Cardiac septum (tissue), 1 donor: ENCODE measurements at places on chromosomes 7 and 10.

DNA sequence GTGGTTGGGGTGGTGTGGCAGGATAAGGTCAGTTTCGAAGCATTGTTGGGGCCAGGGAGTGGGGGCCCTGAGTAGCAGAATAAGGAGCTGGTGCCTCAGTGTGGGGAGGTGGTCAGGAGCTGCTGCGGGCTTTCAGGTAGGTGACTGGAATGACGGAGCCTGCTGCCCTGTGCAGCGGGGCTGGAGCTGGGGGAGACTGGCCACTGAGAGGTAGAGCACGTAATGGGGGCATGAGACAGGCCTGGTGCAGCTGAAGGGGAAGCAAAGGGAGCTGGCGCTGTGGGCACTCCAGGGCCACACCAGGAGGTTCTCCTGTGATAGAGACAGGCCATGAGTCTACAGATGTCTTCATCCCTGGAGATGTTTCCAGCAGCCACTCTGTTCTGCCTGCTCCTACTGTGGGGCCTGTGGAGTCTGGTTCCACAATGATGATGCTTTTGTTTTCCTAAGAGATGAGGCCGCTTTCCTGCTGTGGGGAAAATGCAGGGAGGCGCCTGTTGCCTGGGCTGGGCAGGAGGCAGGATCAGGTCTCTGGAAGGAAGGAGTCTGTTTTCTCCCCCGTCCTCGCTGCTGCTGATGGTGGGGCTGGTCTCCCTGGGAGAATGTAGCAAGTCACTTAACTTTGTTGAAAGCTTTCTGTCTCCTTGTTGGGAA, 31.1 kb downstream of the NUB1 start:
- peak; percentile 27 for DNase-seq

GRCh38 chr7:47743965-47744591, 162.2 kb upstream of the TNS3 start:
- no peak for DNase-seq

- no peak for DNase-seq
Observed at GRCh38 chr7:110929480-110930249, 161.3 kb upstream of the LRRN3 start.

DNA sequence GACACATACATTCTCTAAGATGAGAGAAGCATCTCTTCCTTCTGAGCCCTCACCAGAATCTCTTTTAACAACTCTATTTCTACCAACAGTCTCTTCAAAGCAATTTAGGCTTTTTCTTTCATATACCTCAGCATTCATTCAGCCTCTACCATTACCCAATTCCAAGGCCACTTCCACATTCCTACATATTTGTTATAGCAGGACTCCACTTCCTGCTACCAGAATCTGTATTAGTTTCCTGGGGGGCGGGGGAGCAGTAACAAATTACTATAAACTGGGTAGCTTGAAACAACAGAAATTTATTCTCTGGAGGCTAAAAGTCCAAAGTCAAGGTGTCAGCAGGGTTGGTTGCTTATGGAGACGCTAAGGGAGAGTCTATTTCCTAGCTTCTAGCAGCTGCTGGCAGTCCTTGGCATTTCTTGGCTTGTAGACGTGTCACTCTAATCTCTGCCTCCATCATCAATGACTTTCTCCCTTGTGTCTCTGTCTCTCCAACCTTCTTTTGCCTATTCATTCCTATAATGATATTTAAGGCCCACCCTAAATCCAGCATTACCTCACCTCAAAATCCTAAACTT, 7.4 kb downstream of the PRPS1L1 start:
- DNase-seq = no peak

DNA sequence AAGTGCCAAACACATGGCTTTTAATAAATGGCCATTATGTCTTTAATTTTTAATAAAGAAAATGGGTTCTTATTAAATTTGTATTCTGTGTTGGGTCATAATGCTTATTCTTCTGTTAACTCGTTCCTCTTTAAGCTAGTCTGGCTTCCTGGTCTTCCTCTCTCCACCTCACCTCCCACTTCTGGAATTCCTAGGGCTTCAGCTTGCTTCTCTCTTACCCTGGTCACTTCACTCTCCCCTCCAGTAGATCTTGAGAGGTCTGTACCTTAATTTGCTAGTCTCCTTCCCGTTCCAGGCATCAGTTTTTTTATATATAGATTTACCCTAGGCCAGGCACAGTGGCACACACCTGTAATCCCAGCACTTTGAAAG, 111.2 kb downstream of the RALA start:
- DNase-seq = no peak

DNA sequence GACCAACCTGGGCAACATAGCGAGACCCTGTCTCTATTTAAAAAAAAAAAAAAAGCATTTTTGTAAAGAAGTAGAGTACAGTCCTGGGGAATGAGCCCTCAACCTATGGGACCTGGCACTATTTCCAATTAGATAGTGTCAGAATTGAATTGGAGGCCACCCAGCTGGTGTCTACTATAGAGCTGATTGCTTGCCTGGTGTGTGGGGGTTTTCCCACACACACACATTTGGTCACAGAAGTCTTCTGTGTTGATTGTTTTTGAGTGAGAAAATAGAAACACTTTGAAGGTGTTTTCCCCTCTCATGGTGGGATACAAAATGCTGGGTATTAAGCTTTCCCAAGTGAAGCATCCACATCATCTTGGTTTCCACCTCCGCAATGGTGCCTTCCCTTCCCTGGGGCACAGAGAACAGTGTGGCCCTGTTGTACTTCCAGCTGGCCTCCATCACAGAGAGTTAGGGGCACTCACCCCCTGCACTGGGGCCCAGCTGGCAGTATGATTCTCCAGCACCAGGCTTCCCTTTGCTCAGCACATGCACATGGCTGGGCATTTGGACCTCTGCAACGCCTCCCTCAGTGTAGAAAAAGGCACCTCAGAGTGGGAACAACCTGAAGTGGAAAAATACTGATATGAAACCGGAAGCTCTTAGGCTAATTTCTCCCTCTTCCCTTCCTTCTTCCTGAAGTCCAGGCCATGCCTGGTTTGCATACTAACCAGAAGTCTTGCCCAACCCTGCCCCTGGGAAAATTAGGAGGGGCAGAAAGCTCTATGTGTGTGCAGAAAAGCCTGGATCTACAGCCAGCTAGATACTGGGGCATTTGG, 10.7 kb upstream of the NFKB2 start:
- DNase-seq = no peak

GRCh38 chr7:150800581-150801241, at the start of gene TMEM176A:
TSS of gene TMEM176A (plus strand) at chr7:150800769. CDS start at chr7:150801551, 782 bp downstream.
- DNase-seq = no peak

DNA sequence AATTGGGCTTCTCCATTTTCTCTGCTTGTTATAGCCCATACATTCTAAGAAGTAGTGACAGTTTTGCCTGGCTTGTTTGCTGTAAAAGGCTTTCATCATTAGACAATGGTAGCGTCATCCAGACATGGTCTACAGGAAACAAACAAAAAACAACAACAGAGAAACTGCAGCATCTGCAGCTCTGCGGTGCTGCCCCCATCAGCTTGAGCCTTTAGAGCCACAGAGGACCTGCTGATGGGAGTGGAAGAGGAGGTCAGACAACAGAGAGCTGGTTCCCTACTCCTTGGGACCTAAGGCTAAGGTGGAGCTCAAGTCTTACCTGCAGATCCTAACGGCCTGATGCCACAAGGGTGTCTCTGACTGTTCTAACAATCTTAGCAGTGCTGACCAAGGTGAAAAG, 3.1 kb downstream of the INA start:
- no peak for DNase-seq

GRCh38 chr10:121574519-121575166, 23.6 kb downstream of the FGFR2 start:
- DNase-seq = no peak

DNA sequence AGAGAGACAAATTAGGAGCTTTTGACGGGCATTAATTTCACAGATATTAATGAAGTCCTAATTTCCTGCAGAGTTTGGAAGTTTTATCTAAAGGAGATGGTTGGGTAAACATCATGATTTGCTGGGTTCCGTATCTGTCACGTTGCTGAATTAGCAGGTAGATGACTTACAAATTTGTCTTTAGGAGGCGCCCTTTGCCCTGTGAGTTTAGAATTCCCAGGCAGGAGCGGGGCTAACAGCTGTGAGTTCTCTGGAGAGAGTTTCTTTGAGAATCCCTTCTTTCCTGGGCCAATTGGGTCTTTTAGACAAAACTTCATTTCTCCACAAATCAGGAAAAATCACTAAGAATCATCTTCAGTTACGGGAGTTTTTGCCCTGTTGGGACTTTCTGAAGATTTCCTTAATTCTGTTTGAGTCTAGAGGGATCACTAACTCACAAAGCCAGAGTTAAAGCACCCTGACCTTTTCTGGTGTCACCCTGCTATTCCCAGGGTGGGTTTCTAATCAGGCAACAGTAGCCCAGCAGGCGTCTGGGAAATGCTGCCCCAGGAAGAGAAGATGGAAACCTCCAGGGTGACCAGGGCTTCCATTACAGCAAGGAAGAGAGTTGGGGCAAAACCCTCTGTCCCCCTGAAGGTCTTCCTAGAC, 63.7 kb downstream of the PRKCQ start:
- DNase-seq = no peak

GRCh38 chr7:74039337-74039736, 11.4 kb downstream of the ELN start:
- DNase-seq = no peak

GRCh38 chr10:89165923-89166322, 41.2 kb downstream of the CH25H start:
- DNase-seq = no peak

DNA sequence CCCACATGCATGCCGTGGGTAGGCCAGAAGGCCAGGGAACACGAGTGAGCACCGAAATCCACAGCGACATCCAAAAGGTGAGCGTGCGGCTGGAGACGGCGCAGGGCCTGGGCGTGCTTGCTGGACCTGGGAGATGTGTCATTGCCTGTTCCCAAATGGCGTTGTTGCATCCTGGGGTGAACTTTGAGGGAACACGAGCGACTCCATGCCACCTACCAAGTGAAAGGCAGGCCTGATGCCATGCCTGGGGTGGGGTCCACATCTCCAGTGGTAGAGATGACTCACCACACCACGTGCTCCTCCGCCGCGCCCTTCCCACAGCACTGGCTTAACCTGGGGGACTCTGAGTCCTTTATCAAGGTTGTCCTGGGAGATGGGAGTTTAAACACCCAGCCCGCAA, 24.7 kb upstream of the VIPR2 start:
- DNase-seq = no peak

DNA sequence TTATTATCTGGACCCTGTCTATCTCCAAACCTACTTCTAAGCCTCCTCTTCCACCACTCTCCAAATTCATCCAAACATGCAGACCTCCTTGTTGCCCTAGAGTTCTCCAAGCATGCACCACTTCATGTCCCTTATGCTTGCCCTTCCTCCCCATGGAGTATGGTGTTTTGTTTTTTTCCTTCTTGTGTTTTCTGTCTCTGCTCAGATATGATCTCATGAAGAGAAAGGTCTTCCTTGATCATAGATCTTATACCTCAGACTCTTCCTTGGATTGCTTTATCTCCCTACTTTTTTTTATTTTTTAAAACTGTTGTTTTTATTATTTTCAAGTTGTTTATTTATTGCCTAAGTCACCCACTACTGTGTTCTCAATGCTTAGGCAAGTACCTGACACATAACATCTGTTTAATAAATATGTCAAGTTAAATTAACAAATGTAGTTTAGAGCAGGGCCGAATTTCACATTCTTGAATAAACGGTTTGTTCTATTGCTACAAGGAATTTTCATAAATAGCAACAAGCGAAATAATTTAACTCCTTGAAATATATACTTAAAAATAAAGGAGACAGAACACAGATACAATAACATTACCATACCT, 84.5 kb downstream of the HGF start:
- DNase-seq = no peak

GRCh38 chr7:84154991-84155781, 39.4 kb downstream of the SEMA3A start:
- DNase-seq = no peak

- DNase-seq = no peak
Observed at GRCh38 chr7:131839967-131840690, 283.7 kb upstream of the PODXL start.

DNA sequence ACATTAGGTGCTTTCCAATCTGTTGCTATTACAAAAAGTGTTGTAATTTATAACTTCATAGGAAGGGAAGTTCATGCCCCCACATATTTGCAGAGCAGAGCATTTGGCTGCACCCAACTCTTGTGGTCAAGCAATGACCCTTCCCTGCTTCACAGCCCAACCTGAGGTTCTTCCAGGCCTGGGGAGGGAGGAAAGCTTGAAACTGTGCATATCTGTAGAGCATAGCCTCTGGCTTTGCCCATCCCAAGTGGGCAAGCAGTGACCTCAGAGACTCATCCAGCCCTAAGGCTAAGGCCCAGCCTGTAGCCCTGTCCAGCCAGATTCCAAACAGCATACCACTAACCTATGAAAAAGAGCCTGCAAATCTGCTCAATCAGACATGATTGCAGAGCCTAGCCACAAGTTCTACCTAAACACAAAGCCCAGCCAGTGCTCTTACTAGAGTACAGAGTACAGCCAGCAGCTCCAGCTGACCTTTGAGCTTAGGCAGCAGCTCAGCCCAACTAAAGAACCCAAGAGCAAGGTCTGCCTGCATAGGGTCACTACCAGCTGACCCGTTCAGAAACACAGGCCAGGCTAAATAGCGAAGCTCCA, 14.4 kb upstream of the GSTK1 start:
- DNase-seq = no peak
